Left ventricle myocardium inferior (tissue), 1 donor: ENCODE measurements at places on chromosomes 3 and 15.

DNA sequence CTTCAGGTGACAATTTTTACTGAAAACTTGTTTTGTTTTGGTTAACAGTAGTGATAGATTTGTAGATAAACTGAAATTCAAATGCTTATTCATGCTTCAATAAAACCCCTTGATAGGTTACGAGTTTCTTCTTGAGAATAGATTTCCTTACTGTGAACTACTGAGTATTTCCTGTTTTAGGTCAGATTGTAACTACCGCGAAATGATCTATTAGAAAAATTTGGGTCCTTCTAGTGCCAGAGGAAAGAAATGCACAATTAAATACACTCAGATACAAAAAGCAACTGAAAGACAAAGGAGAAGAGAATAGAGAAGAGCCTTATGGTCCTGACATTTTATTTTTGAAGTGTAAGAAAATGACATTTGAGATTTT is 251.7 kb upstream of the TBL1XR1 start:
- DNase-seq, result no peak

- DNase-seq, result no peak
Measured at GRCh38 chr3:113890256-113890900, 51.8 kb downstream of the GRAMD1C start.

DNA sequence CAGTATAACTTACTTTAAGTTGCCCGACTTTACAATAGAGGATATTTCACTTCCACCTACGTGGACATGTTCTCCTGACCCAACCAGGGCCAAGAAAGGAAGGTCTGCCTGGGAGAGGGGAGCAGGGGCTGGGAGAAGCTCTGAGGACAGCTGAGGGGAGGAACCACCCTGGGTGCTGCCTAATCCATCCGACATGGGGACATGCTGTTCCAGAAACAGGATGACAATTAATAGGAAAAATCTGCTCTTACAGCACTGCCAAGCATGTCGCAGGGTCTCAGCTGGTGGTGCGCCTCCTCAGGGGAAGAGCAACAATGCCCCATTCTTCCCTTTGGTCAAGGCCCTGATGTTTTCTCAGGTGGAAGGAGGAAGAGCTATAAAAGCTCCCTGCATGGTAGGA is 132.3 kb downstream of the NTRK3 start:
- no peak for DNase-seq

GRCh38 chr15:65389226-65389625 is 11.4 kb upstream of the IGDCC3 start:
- DNase-seq, result peak; percentile 2

DNA sequence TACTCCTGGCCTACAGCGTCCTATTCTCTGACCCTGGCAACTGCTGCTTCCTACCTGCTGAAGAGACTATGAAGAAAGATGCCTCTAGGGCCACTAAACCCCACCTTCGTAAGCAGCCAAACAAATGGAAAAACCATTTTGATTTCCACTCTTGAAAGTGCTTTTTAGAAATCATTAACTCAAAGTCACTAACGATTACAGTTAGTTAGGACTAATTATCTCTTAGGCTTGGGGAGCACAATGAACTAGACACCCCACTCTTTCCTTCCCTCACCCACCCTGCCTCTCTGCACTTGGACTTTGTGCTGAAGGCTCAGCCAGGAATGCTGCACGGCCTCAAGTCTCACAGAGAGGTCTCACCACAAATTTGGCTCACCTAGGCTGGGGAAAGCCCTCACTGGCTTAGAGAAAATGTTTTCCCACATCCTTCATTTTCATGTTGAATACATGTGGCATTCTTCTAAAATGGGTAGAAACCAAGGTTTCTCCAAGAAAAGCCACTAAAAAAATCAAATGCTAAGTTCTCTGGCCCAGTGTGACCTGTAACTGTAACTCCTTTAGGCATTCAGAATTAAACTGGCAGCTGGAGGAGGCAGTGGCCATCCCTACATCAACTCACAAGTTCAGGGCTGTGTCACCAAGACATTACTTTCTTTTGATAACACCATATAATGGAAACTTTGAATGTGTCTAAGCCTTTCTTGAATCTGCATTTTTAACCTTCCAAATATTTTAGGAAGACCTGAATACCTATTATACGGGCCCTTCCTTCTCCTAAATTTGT is 47.1 kb downstream of the NPTN start:
- no peak for DNase-seq

DNA sequence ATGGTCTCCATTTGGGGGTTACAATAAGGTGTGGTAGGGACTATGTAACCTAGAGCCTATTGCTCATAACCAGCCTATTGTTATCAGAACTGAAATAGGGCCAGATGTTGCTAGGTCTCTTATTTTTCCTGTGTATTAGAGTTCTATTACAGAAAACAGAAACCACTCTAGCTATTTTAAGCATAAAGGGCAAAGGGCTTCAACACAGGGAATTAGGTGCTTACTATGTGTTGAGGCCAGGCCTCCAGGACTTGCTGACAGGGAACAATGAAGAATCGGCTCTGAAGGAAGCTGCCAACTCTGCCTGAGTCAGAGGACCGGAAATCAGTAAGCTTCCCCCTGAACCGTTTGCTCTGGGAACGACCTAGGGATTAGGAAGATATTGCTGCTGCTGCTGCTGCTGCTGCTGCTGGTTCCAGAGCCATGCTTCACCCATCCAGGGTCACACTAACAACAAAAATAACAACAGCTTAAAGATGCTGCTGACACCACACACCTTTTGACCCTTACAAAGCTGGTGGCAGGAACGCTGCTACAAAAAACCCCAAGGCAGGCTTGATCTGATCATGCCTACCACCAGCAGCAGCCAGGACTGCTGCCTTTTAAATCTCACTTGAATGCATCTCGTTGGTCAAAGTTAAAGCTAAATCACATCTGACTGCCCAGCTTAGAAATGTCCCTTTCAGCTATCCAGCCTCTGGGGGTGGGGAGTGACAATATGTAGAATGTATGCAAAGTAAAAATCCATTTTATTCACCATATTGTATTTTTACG is 276.9 kb upstream of the IL12A start:
- DNase-seq, result peak; percentile 22

DNA sequence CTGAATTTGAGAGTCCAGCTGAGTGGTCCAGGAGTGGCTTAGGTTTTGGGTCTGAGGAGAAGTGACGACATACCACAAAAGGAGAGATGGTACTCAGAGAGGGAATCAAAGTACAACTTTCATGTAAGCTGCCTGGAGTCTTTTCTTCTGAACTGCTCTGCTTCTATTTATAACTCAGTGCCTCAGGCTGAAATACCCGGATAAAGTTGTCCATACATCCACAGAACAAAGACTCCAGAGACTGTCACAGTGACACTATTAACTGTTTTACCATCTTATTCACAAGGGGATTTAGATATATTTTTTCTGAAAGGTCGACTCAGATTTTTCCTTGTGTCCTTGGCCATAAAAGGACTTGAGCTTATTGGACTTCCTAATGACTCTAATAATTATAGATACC is 264.3 kb upstream of the DNAJC19 start:
- no peak for DNase-seq

DNA sequence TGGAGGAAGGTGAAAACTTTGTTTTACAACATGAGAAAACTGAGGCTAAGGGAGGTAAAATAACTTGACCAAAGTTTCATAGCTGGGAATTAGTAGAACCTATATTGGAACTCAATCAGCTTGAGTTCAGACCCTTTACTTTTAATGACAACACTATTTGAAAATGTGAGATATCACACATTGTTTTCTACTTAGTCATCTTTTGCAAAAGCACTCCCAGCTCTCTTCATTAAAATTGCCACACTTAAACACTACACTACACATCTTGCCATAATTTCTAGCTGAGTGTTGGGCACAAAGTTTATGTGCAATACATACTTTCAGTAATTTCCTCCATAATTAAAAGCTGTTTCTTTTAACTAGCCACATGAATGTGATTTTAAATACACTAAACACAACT is 230.4 kb upstream of the DCBLD2 start:
- no peak for DNase-seq

DNA sequence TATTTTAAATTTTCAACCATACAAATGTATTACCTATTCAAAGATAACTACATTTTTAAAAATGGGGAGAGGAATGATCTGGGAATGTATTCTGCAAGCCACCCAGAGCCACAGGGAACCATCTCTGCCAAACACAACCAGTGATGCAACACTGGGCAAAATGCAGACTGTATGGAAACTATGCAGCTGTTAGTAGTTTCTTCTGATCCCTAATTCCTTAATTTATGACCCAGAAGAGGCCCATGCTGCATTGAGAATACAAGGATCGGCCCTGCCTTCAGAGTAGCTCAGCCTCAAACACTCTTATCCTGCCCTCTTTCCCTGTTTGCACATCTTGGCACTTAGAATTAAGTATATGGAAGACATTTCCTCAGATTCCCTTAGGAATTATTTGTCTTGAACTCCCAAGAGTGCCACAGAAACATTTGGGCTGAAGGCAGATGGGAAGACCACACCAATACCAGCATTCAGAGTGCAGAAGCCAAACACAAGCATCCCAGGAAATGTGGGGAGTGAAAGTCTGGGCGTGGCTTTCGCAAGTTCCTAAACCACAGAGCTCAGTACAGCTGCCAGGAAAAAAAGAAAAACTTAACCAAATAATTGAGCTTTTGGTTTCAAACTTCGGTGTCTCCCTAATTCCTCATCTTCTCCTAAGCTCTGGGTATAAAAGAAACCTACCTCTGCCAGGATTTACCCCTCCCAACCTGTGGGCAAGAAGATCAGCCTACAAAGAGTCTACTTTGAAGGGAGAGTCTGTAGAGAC is 5.3 kb downstream of the SNUPN start:
- peak; percentile 29 for DNase-seq

DNA sequence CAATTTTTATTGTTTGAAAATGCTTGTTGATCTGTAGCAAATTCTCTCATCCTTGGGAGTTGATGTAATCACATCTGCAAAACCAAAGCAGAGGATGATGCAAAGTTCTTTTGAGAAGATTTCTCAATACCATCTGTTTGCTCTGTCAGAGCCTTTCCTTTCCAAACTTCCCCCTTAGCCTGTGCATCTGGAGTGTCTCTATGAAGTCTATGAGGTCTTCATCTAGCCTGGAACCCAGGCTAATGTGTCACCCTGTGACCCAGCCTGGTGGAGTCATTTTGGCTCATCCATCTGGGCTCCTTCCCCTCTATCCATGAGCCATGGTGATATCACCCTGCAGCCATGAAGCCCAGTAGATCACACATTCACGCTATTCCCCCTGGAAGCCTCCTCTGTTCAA is 123.2 kb upstream of the SLC7A14 start:
- peak; percentile 26 for DNase-seq

- no peak for DNase-seq
Measured at GRCh38 chr3:72266016-72266370, 481.0 kb upstream of the PROK2 start.

DNA sequence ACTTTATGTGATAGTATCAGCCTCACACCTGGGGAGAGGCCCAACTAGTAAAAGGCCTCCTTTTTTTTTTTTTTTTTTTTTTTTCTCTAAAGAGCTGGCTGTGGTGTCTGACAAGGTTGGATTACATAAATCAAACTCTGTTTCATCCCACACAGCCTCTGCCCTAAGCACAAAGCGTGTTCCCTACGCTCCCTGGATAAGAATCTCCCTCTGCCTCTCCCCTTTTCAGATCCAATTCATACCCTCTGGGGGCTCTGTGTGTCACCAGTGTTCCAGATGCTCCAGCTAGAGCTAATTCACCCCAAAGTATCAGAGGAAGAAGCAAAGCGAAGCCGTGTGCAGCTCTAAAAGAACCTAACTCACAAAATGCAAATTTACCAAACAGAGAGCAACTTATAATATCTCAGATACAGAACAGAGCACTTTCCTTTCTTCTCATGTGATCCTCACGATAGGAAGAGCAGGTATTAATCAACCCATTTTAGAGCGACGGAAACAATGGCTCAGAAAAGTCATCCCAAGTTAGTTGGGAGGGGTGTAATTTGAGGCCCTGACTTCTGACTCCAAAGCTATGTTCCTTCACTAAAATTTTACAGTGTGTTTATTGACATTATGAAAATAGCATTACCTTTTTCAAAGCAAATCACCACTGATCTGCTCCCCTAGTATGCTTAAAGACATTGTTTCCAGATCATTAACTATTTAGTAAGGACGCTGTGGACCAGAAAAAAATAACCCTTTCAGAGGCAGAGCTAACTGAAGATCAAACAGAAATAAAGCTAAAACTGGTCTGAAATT is 12.4 kb downstream of the BMF start:
- DNase-seq, result no peak

DNA sequence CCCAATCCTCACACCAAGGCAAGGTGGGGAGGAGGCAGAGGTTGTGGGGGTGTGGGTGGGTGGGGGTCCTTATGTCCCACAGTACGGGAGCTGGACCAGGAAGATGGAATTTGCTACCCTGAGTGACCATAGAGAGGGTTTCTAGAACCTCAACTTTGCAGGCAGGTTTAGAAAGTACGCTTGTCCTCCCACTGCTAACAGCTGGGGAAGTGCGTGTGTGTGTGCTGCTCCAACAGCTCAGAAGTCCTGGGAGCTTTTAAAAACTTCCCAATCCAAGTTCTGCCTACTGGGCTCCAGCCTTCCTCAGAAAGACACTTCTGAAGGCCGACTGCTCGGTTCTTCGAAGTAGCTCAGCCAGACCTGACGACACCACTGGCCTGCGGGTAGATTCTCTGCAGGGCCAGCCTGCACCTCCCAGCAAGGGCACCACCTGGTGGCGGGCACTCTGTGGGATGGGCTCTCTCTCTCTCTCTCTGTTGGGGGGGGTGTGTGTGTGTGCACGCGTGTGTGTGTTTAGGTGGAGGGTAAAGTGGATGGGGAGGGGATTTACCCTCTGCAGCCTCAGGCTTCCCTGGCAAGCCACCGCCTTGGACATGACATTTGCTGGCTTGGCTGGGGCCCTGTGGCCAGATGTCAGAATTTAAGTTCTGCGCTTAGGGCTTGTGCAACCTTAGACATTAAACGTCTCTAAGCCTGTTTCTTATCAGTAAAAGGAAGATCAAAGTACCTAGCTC is 15.6 kb downstream of the TMEM158 start:
- peak; percentile 82 for DNase-seq

DNA sequence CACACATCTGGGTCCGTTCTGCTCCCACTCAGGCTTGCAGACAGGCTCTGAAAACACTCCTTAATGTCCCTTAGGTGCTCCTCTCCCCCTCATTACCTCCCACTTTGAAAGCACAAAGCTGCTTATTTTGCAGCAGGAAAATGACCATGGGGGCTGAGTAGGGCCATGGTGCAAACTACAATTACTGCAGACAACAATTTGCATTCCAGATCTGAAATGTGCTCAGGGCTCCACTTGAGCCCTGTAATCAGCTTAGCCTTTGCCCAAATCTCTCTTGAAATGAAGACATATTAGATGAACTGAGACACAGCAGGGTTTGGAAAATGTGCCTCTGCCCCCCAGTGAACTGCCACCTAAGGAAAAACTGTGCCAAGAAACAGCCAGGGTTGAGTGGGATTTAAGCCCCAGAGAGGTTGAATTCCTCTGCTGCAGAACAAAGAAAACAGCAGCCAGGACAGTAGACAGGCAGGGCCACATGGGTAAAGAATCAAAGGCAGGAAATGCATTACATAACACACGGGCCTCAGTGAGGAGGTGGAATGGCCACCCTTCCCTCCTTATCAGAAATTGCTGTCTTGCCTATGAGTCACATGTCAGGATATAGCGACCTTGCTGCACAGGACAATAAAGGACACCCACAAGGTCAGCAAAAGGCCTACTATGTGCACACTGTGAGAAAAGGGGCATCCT is 126.8 kb upstream of the ARHGEF3 start:
- no peak for DNase-seq
